ENCODE measurements at places on chromosomes 7 and 10. TPM values are rescaled to one million over a fixed set of nuclear protein-coding genes. Genes with fewer than 3 reads are reported as not detected.

METTL27 gene
- 14.4 TPM for total RNA-seq

ZNF425 gene
- 3.0 TPM for total RNA-seq

GBX1 gene
- total RNA-seq, result not detected

HGF gene
- total RNA-seq, result 20.9 TPM

BMPER gene
- 6.8 TPM for total RNA-seq

OIT3 gene
- 0.23 TPM for total RNA-seq

DNAH11 gene
- 0.94 TPM for total RNA-seq

GRCh38 chr7:148049068-148049467 lies 541.5 kb upstream of the C7orf33 start:
- no peak for DNase-seq

- no peak for DNase-seq
Measured at GRCh38 chr10:66803174-66803573, 122.7 kb upstream of the LRRTM3 start.

DNA sequence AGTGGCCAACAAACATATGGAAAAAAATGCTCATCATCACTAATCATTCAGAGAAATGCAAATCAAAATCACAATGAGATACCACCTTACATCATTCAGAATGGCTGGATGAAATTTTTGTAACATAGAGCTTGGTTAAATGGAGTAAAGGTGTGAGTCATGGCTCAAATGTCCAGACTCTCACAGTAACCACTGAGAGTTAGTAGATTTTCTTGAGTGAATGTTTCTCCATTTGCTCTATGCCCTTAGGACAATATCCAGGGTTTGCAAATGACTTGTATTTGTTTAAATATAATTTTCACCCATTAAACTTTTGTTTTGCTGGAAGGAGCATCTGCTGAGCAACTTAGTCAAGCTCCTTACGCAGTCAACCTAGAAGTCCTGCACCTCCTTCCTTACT lies 967.2 kb downstream of the XPNPEP1 start:
- DNase-seq, result no peak

- DNase-seq, result no peak
Measured at GRCh38 chr7:117652943-117653680, 173.3 kb downstream of the CFTR start.

DNA sequence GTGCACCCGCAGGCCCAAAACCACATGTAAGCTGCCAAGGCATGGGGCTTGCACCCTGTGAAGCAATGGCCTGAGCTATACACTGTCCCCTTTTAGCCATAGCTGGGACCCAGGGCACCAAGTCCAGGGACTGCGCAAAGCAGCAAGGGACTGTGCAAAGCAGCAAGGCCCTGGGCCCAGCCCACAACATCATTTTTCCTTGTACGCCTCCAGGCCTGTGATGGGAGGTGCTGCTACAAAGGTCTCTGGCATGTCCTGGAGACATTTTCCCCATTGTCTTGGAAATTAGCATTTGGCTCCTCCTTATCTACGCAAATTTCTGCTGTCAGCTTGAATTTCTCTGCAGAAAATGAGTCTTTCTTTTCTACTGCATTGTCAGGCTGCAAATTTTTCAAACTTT lies 24.8 kb downstream of the ARHGAP19 start:
- no peak for DNase-seq

- DNase-seq, result no peak
Measured at GRCh38 chr7:92697012-92697411, 106.8 kb upstream of the FAM133B start.

GRCh38 chr7:46603780-46604179 lies 682.7 kb upstream of the IGFBP3 start:
- peak; percentile 81 for DNase-seq
